ENCODE measurements at places on chromosomes 12 and 14. TPM values are rescaled to one million over a fixed set of nuclear protein-coding genes. Genes with fewer than 3 reads are reported as not detected.

GRCh38 chr14:23478109-23478759 lies 8.7 kb downstream of the NGDN start:
- DNase-seq = peak; percentile 81

- DNase-seq = no peak
Observed at GRCh38 chr14:32408018-32408417, 78.9 kb downstream of the AKAP6 start.

DNA sequence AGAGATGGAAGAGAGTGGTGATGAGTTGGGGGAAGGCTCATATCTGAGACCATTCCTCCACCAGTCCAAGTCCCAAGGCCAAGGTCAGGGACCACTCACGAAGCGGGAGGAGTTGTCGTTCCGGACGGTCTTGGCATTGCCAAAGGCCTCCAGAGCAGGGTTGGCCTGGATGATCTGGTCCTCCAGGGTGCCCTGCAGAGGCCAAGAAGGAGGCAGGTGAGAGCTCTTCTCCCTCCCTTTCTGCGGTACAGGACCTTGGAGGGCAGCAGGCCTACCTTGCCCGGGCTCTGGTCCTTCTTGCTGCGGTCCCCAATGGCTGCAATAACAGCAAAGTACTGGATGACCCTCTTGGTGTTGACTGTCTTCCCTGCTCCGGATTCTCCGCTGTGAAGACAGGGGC lies 4.0 kb downstream of the MYH7 start:
- DNase-seq = no peak

DNA sequence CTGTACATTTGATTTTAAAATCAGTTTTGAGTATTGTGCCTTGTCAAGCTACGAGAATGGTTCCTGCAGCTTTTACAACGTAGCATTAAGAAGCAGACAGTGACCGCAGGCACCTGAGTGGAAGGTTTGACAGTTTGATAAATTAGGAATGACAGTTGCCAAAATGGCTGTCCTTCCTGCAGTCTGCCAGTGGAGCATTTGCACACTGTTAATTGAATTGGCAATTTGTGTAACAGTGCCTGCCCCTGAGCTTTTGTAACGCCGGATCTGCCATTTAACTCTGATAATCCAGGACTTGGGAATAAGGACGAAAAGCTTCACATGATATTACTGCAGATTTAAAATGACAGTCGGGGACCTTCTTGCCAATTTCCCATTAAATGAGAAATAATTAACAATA lies 385.3 kb downstream of the NPAS3 start:
- DNase-seq = no peak

- DNase-seq = peak; percentile 67
Observed at GRCh38 chr12:116916714-116917114, 6.0 kb downstream of the FBXW8 start.

DNA sequence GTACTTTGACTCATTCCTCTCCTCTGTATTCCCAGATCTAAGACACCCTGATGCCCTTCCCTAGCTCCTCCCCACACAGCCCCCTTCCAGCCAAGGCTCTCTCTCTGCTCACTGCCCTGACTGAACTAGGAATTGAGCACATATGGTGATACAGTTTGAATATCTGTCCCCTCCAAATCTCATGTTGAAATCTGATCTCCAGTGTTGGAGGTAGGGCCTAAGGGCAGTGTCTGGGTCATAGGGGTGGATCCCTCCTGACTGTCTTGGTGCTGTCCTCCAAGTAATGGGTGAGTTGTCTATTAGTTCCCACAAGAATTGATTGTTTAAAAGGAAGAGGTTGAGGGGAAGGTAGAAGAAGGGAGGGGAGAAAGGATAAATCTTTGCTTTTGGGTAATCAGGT lies 17.4 kb downstream of the CMKLR1 start:
- DNase-seq = no peak

- no peak for DNase-seq
Observed at GRCh38 chr12:74365178-74365964, 172.3 kb upstream of the ATXN7L3B start.

- no peak for DNase-seq
Observed at GRCh38 chr12:49231878-49232655, 32.8 kb upstream of the TUBA1C start.

GRCh38 chr12:33277376-33277775 lies 162.2 kb downstream of the SYT10 start:
- DNase-seq = no peak

GRCh38 chr14:73392329-73393257 lies 65.8 kb downstream of the NUMB start:
- DNase-seq = no peak

DNA sequence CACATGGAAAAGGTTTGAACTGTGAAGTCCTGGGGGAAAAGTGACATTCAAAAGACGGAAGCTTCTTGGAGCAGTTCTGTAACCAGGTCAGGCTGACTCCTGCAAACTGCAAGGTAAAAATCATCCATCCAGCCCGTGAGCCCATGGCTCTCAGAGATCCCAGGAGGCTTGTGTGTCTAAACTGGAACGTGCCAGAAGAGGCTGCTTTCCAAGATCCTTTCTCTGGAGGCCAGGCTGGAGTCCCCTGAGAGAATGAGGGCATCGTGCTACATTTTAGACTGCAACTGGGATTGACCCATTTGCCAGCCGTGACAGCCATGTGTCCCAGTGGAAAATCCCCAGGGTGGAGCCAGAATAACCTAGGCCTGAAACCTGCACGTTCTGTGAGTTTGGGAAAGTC lies 7.8 kb upstream of the WSCD2 start:
- DNase-seq = no peak

DNA sequence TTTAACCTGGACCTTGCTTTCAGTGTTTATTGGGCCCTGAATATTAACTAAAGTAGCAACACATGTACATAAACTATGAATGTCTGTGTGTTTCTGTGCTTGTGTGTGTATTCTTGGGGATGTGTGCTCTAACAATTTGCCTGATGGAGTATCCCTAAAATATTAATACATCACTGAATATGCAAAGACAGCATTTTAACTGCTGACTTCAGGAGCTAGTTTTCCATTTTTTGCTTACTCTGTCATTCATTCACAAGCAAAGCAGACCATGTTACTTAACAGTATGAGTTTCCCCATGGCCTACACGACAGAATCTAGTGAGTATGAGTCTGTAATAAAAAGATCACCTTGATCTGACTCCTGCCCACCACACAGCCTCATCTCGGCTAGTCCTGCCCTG lies 402.8 kb downstream of the BCAT1 start:
- DNase-seq = no peak

- DNase-seq = no peak
Observed at GRCh38 chr12:124191966-124192365, 102.9 kb upstream of the RFLNA start.

Gene MYF6
- not detected for total RNA-seq

Gene OVCH1
- not detected for total RNA-seq

Gene MUCL1
- not detected for total RNA-seq

Gene CCDC196
- total RNA-seq = not detected

Gene PSMA6
- 266 TPM for total RNA-seq

Gene CDKN3
- 116 TPM for total RNA-seq

Gene RD3L
- total RNA-seq = not detected
